NCI-H1436 treated with DMSO at 0.1 percent for 48 hours (cell line): ENCODE measurements at places on chromosomes 3 and 15.

DNA sequence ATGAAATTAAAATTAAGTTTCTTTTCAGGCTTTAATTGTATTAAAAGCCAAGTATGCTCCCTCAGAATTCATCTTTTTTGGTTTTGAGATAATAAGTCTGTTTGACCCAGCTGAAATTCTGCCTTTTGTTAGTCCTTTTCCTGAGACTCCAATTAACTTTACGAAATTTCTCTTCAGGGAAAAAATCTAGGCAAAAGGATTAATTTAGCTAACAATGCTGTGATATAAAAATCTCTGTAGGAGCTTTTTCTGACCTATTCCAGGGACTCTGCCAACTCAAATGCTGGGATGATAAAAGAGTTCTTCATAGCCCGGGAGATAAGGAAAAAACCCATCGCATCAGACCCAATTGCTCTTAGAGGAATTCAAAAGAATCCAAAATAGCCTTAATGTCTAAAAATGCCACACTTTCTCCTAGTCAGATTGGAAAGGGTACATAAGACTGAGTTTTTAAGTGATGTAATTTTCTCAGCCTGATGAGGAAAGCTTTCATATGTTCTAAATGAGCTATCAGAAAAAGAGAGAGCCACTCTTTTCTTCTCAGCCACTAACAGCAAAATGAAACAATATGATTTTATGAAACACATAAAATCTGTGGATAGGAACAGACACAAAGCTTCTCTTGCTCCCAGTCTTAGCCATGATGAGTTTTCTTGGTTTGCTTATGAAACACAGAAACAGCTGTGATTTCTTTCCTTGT, 405.1 kb downstream of the ROBO1 start:
- DNase-seq: no peak

DNA sequence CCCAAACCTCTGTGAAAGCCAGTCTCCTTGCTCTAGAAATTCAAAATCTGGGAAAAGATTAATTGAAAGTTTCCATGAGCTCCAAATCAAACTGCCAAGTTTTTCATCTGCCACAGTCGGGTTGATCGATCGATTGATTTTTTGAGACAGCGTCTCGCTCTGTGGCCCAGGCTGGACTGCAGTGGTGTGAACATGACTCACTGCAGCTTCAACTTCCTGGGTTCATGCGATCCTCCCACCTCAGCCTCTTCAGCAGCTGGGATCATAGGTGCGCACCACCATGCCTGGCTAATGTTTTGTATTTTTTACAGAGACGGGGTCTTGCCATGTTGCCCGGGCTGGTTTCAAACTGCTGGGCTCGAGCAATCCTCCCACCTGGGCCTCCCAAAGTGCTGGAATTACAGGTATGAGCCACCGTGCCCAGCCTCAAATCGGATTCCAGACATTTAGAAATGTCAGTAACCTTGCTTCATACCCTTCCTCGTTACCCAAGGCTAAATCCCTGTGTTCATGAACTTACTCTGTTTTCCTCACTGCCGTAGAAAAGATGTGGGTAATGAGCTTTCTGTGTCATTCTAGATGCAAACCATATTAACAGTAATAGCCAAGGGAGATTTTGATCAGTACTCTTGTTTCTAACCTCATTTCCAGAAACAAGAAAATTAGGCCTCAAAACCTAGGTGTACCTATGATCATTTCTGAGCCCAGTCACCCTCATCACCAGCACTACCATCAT, 105.9 kb upstream of the AKAP13 start:
- no peak for DNase-seq

GRCh38 chr15:38796589-38796988, 232.0 kb upstream of the RASGRP1 start:
- no peak for DNase-seq

GRCh38 chr3:61765157-61765876, 203.9 kb downstream of the PTPRG start:
- DNase-seq: no peak

GRCh38 chr15:39238443-39238842, 342.4 kb upstream of the THBS1 start:
- no peak for DNase-seq

DNA sequence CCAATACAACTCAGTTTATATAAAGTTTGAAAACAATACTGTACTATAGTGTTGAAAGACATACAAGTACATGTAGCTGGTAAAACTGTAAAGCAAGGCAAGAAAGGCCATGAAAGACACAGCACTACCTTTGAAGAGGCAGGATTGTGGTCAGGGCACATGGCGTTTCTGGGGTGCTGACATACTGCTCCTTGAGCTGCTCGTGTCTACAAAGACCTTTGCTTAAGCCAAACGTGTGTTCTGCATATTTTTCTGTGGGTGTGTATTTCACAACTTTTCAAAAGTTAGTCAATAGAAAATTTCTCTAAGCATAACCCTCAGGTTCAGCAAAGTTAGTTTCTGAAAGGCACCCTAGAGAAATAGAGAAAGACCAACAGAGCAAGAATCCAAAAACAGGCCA, 14.1 kb upstream of the TOPAZ1 start:
- DNase-seq: no peak

- no peak for DNase-seq
Measured at GRCh38 chr3:42711491-42712343, 9.1 kb upstream of the HHATL start.

GRCh38 chr3:178950676-178951075, 120.9 kb downstream of the ZMAT3 start:
- DNase-seq: no peak
